NCI-H748 treated with DMSO at 0.1 percent for 48 hours (cell line): ENCODE measurements at places on chromosomes 2 and 18.
A peak's percentile ranks its signal among the peaks of the same experiment; 100 is the strongest.

GRCh38 chr2:60052601-60053000, 500.9 kb downstream of the BCL11A start:
- DNase-seq, result no peak

GRCh38 chr2:217790195-217790594, 212.6 kb downstream of the TNS1 start:
- no peak for DNase-seq

- no peak for DNase-seq
Measured at GRCh38 chr2:98793897-98794830, 63.2 kb upstream of the MGAT4A start.

GRCh38 chr2:113005030-113005509, at the start of gene IL36A:
TSS of gene IL36A (plus strand) at chr2:113005459. CDS start at chr2:113005872, 413 bp downstream.
- no peak for DNase-seq

DNA sequence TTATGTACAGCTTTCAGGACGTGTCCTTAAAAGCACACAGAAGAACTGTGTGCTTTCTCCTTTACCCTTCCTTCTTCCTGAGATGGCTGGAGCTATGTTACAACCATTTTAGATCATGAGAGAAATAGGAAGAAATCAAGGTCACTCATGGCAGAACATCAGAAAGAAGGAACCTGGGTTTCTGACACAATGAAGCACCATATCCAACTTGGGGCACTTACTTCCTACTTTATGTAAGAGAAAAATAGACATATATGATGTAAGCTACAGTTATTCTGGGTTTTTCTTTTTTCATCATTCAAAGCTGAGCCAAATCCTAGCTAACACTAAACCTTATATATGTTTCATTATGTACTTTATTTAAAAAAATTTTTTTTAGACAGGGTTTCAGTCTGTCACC, 79.5 kb downstream of the FAM161A start:
- DNase-seq, result no peak

- no peak for DNase-seq
Measured at GRCh38 chr2:202911203-202911511, 316 bp downstream of the WDR12 start.

DNA sequence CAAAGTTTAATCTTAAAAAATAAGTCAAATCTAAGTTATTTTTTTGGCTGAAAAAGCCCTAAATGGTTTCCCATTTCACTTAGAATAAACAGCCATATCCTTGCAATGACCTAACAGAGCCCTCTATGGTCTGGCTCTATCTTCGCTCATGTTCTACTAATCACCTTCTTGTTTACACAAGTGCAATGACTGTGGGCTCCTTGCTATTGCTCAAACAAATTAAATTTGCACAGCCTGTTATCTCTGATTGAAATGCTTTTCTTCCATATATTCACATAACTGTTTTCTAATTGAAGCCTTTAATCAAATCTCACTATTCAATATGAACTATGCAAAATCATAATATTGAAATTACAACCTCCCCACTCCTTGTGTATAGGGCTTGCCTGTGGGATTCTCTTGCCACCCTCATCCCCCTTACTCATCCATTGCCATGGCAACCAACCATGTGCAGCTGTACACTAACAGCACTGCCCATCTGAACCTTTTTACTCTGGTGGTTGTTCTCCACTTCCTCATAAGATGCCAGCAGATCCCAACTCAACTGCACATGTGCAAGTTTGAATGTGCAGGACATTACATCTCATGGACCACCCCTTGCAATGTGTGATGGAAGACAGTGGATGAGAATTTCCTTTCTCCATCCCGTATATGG, 1083.2 kb downstream of the SOCS6 start:
- peak; percentile 80 for DNase-seq

DNA sequence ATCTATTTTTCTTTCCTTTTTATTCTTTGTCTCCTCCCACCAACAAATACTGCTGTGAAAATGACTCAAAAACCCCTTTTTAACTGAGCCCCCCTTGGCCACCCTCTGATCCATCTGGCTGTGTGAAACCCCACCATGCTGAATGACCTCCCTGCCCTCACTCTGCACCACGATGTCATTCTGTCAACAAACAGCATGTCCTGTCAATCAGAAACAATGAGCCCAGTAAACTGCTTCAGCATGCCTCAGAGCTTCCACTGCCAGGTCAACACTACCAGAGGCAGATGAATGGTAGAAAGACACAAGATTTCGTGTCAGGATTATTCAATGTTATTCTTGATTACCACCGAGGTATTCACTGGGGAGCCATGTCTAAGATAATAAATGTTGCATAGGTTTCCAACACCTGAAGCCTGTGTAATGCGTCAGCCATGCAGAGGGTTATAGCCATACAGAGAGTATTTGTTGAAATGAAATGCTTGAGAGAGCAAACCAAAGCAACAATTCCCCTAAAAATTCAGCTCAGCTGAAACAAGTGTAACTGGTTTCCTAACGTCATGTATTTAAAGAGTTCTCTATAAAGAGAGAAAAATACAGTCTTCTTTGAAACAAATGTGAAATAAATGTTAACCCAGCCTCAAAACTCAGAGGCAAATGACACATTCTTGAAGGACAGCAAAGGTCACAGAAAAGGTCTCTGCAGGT, 76.7 kb downstream of the LRP2 start:
- DNase-seq, result no peak

DNA sequence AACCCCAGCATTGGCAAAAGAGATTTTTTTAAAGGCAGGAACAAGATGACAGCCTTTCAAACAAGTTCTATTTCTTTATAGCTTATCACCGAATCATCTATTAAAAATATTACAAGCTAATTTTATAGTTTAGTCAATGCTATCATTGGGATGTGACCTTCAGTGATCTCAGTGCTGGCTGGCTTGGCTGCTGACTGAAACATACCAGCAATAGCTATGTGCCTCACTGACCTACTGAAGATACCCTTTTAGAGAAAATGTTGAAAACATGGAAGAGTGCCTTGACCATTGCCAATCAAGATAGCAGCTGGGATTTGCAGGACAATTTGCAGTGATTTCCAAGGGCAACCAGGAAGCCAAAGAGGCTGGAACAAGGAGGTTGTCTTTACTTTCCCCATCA, 44.0 kb downstream of the CSRNP3 start:
- DNase-seq, result no peak

- DNase-seq, result no peak
Measured at GRCh38 chr2:44016282-44016681, 20.5 kb upstream of the LRPPRC start.

DNA sequence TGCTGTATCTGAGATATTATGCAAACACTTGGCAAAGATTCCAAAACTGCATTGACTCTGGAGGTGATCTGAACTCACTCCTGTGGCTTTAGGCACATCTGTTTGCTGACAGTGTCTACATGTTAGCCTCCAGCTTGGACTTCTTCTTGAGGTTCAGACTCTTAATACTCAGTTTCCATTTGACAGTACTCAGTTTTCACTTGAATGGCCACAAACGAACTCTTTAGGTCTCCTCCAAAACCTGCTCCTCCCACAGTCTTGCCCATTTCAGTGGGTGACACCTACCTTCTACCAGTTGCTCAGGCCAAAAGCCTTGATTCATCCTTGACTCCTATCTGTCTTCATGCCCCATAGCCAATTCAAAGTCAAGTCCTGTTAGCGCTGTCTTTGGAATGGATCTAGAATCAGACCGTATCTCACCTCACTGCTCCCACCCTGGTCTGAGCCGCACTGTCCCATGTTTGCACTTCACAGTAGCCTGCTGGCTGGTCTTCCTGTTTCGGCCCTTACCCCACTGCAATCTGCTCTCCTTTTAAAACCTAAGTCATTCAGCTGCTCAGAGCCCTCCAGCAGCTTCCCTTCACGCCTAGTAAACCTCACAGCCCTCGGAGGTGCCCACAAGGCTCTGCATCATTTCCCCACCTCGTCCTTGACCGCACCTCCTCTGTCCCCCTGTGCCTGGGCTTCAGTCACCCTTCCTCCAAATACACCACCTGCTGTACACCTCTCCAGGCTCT, 10.5 kb downstream of the ATG16L1 start:
- DNase-seq, result no peak
